ENCODE measurements at places on chromosomes 1 and 21.

GRCh38 chr1:161817176-161817730 is 51.1 kb downstream of the ATF6 start:
- no peak for DNase-seq

GRCh38 chr1:44371206-44371605 is 16.1 kb upstream of the ERI3 start:
- DNase-seq = no peak

DNA sequence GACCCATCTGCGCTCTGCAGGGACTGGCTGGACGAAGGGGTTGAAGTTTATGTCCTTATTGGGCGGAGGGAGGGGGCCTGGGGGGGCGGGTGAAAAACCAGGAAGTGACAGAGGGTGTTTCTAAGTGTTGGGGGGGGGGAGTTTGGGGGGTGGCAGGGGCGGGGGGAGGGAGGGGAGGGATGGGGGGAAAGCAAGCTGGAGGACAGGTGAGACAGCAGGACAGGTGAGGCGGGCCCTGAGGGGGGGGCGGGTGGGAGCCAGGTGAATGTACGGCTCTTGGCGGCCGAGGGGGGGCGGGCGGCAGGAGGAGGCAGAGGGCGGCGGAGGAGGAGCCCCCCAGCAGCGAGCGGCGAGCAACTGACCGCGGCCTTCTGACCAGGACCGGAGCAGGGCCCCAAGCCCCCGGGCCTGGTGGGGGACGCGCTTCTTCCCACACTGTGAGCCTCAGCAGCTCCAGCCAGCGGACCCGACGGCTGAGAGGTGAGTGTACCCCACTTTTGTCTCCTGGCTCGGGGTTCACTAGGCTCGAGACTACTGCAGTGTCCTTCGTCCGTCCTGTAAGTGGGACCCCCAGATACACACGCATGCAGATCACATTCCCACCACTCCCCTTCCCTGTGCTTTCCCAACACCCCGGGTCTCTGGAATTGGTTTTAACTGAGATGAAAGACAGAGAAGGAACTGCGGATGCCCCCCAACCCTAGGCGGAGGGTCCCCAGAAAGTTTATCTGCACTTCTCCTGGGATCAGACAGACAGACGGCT is at the start of gene ZBTB7B:
ZBTB7B (plus strand) TSS at position 339 of the 763 bp plus-strand sequence. CDS start 11,859 bp downstream, outside the sequence.
- peak; percentile 85 for DNase-seq

- DNase-seq = no peak
Observed at GRCh38 chr1:114499478-114499877, 11.5 kb downstream of the TRIM33 start.

DNA sequence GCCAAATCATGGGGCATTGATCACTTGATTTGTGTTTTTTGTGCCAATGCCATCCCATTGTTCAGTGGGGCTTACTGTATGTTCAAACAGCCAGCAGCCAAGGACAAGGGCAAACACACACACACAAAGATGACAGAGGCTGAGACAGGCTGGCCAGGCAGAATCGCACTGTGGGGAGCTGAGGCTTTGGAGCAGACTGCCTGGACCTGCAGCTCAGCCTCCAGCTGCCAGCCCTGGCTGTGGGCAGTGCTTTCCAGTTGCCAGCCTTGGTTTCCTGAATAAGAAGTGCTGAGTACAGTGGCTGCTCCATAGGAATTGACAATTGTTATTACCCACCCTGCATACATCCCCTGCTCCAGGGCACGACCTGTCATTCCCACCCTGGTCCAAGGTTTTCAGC is 16.9 kb upstream of the PCP4 start:
- no peak for DNase-seq

- DNase-seq = no peak
Observed at GRCh38 chr1:58465176-58465575, 81.3 kb downstream of the OMA1 start.

DNA sequence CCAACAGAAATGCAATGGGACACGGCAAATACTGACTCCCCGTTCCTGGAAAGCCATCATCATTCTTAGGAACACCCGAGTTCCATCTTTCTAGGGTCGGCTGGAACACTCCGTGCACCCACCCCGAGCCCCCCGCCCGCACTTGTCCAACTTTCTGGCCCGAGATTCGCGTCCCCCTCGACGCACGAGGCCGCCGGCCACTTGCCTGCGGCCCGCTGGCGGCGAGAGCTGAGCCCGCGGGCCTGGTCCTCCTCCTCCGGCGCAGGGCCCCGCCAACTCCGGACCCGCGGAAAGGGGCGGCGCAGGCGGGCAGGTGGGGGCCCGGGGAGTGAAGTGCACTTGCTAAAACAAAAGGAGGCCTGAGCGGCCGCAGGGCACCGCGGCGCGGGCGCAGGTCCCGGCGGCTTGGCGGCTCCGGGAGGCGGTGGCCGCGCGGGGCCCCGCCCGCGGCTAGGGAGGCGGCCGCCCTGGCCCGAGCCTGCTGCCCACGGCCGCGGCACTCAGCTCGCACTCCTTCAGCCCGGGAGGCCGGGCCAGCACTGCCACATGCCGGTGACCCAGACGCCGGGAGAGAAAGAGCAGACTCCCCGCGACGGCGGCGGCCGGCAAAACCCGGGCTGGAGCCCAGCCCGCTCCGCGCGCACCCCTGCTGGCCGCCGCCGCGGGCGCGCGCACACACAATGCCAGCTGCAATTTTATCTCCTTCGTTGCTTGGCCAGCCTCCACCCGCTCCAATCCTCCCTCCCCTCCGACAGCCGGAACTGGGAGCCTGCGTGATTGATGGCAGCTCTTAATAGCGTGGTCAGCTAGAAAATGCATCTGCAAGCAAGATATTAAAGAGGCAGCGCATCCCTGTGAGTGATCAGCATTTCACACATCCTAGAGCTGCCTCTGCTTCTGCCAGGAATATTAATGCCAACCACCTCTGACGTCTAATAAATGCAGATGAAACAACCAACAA is 114.3 kb downstream of the RERE start:
- peak; percentile 73 for DNase-seq

DNA sequence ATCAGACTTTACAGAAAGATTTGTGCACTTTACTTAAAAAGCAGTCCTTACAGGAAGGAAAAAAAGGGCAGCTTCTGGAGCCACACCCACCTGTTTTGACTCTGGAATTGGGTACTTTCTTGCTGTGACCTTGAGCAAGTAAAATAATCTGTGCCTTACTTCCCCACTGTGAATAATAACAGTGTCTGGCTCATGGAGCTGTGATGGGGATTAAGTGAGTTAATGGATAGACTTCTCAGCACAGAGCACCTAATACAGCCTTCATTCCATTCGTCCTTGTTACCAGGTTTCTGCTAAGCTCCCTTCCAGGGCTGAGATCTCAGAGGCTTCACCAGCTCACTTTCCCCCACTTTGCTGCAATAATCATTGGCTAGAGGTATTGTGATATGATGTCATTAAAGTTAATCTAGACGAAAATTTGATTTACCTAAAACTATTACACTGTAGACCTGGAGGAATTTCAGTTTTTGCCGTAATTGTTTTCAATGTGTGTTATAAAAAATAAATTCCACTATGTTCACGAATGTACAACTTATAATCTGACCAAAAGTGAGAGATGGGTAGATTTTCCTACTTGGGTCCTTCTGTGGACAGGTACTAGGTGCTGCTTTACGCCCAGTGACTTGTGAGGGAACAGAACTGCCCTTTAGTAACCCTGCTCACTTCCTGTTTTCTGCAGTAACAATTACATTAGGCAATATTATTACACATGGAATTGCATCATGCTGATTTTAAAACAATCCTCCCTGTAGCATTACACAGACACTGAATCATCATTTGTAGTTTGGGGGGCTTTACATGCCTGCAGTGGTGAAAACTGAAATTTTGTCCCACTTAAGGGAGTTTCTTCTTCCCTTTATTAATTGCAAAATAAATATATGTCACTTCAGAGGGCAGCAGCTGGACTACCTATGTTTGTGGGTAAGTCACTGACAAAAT is 19.7 kb upstream of the ABCG1 start:
- DNase-seq = peak; percentile 71

GRCh38 chr1:159798893-159799292 is 3.3 kb upstream of the FCRL6 start:
- DNase-seq = peak; percentile 76

GRCh38 chr1:230851291-230851691 is 17.0 kb downstream of the C1orf198 start:
- DNase-seq = no peak

- DNase-seq = no peak
Observed at GRCh38 chr1:1204998-1205768, 1.2 kb downstream of the TNFRSF18 start.

- no peak for DNase-seq
Observed at GRCh38 chr1:243621973-243622372, 228.1 kb downstream of the AKT3 start.

DNA sequence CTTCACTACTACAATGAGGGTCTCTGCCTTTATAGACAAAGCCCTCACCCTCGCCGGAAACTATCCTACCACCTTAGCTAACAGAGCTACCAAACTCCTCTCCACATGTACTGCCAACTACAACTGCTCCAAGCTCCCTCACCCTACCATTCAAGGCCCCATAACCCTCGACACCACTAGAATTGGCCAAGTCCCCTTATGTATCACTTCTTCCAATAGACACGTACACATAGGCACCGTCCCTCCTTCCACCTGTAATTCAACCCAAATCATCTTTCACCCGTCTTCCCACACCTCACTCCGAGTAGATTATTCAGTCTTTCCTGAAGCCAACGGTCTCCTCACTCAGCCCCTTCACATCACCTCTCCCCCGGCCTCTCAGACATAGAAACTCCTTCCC is 19.7 kb upstream of the CA6 start:
- DNase-seq = no peak

DNA sequence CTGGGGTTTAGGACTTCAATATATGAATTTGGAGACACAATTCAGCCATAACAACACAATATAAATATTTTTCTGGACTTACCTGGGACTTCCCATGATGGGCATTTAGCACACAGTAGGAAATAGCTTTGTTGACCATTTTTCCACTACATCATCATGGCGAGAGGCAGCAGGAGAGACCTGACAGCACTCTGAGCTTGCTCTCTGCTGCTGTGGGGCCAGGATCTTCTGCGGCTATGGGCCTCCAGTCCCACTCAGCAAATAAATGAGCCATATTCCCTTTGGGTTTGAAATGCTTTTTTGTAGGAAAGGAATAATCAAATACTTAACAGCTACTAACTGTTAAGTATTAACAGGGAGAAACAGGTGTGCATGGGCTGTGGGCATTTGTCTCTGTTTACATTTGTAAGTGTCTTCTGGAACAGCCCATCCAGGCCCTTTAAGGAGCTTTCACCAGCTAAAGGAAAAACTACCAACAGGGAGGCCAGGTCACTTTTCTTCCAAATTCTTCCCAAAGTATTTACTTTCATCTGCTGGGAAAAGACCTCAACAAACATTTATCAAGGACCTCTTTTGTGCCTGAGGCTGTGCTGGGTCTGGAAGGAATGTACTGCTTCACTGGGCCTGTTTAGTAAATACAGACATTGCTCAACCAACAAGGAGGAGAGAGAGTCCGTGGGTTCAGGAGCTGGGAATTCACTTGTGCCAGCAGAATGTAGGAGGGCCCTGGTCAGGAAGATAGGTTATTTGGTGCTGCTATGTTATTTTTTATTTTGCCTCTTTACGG is 133.2 kb downstream of the LRIG2 start:
- DNase-seq = no peak

DNA sequence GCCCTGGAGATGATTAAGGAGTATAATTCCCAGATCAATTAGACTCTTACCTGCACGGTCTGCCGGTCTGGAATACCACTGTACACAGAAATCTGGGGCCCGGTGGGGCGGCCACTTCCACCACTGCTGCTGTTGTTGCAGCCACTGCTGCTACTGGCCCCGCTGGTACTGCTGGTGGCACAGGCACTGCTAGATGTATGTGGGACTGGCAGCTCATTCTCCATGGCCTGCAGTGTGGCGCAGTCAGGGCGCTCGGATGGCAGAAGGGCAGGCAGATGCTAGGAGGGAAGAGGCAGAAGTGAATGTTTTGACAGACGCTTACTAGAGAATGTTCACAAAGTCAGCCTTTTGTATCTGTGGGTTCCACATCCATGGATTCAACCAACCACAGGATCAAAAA is 54.4 kb upstream of the A3GALT2 start:
- DNase-seq = no peak

DNA sequence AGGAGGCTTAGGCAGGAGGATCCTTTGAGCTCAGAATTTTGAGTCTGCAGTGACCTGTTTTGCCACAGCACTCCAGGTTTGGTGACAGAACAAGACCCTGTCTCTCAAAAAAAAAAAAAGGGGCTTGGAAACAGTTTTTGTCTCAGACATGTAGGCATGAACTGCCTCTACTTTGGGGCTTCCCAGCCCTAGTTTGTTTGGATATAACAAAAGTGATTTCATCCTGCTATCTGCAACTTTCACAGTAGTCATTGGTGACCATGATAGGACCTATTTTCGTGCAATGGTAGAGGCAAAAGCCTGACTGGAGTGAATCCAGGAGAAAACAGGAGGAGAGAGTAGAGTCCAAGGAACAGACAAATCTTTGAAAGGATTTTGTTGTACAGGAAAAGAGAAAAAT is 20.3 kb upstream of the EVI5 start:
- no peak for DNase-seq

GRCh38 chr1:220730486-220730885 is 17.6 kb upstream of the MTARC2 start:
- DNase-seq = no peak

DNA sequence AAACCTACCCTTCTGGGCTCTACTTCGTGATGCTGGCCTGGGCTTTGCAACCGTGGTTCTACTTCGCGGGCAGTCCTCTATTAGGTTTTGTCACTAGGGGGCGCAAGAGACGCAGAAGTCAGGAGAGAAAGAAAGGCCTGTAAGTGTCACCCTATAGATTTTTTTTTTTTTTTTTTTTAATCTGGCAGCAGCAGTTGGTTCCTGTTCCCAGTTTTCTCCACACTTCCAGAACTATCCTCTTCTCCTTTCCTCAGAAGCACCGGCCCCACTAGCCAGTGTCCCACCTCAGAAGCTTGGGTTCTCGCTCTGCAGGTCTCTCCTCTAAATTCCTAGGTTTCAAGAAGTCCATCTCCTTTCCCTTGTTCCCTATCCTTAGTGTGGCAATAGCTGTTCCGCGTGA is 9.1 kb upstream of the LCE2D start:
- DNase-seq = peak; percentile 58

- no peak for DNase-seq
Observed at GRCh38 chr1:55456971-55457370, 241.8 kb upstream of the USP24 start.

DNA sequence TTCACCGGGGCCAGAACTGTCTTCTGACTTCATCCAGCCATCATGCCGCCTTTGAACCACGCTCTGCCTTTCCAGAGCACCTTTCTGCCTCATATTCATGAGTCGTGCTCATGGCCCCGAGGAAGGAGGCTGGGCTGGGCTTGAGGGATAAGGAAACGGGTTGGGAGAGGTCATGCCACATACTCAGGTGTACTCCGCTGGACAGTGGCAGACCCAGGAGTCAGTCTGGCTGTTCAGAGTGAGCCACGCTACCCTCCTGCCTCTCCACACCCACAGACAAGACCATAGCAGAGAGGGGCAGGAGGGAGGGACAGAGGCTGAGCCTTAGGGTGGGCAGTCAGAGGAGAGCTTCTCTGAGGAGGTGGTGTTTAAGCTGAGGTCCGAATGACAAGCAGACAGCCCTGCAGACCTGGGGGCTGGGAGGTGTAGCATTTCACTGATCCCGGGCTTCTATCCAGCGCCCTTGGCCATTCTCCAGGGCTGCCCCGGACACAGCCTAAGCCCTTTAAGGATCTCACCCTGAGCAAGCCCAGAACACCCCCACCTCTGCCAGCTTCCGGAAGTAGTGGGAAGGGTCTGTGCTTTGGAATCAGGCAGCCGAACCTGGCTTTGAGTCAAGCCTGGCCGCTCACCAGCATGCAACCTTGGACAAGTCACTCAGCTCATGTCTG is 102.3 kb downstream of the LACTBL1 start:
- DNase-seq = no peak

- peak; percentile 11 for DNase-seq
Observed at GRCh38 chr1:41305576-41306363, 55.5 kb upstream of the FOXO6 start.

Measured in Kasumi-1 (cell line).